ENCODE measurements at places on chromosomes 1 and 21.

DNA sequence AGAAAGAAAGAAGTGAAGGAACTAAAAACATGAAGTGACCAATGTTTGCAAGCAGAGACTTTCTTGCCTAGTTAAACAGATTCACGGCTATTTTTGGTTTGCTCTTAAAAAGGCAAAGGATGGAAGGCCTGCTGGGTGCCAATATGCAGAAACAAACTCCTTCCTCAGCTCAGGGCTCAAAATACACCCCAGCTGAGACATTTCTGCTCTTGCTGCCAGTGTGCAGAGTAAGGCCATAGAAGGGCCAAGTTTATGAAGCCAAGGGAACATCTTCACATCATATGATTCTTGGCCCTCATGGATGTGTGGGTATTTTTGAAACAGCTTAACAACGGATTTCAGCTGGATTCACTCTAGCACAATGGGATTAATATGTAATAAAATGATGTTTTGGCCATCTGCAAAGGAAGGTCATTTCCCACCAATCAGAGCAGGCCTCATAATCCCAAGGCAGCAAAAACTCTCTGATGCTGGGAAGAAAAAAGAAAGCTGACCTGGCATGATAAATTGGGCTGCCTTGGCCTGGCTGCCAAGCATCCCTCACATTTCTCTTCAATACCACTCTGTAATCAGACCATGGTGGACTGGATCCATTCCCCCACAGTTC lies 70.7 kb downstream of the CAPZB start:
- no peak for DNase-seq

- DNase-seq: no peak
These were observed 195.2 kb downstream of the GABPA start for GRCh38 chr21:25929856-25930520.

- no peak for DNase-seq
These were observed 49.6 kb upstream of the IRF2BP2 start for GRCh38 chr1:234659538-234659937.

- DNase-seq: no peak
These were observed 580 bp downstream of the VWA1 start for GRCh38 chr1:1435911-1436629.

DNA sequence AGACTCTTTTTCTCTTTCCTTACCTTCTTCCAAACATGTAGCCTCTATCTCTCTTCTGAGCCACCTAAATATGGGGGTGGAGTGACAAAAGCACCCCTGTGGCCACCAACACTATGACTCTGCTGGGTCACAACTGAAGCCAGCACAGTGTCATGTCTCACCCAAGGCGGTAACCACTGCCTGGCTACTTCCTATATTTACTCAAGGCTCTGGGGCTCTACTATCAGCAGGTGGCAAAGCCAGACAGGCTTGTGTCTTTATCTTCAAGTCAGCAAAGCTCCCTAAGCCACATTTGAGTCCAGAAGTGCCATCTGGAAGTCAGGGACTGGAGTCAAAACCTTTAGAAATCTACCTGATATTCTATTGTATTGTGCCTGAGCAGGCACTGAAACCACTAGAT lies 1515.2 kb downstream of the PLA2G4A start:
- DNase-seq: no peak

GRCh38 chr1:204176049-204176448 lies 9.9 kb upstream of the REN start:
- DNase-seq: no peak

DNA sequence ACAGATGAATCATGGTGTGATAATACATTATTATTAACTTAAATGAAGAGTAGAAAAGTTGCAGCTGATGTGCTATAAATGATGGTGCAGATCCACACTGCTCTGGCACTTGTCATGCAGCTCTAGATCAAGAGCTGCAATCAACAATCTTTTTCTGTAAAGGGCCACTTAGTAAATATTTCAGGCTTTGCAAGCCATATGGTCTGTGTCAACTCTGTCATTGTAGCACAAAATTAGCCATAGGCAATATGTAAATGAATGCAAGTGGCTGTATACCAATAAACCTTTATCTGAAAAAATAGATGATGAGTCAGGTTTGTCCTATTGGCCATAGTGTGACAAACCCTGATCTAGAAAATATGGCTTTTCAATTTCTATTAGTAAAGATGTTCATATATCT lies 66.6 kb downstream of the RGS18 start:
- DNase-seq: no peak

DNA sequence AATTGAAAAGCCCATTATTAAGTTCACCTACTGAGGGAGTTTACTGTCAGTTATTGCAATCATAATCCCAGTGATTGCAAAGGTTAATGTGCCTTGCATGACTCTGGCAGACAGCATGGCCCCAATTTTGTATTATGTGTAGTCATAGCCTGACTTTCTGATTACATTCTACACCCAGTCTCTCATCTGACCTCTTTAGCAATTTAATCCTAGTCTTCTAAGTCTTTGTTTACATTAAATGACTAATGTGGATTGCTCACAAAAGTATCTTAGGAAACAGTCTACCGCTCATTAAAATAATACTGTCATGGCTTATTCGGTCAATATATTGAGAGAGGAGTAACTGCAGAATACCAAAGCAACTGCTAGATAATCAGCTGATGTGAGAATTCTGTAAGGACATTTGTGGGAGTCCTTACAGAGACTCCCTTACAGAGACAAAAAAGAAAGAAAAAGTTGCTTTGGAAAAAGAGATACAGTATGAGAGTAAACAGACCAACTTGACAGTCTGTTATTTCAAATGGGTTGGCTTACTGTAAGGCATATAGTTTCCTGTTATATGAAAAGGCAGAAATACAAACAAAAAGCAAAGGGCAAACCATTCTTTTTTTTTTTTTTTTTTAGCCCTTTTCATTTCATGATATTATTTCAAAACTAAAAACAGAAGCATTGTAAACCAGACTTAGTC lies 42.8 kb downstream of the SMG7 start:
- DNase-seq: no peak

- DNase-seq: no peak
These were observed 218.2 kb downstream of the NRIP1 start for GRCh38 chr21:14846621-14847020.

- DNase-seq: peak; percentile 77
These were observed 3.0 kb downstream of the ZC3H12A start for GRCh38 chr1:37477198-37477931.

- DNase-seq: no peak
These were observed 42.8 kb upstream of the PADI1 start for GRCh38 chr1:17161926-17162800.

DNA sequence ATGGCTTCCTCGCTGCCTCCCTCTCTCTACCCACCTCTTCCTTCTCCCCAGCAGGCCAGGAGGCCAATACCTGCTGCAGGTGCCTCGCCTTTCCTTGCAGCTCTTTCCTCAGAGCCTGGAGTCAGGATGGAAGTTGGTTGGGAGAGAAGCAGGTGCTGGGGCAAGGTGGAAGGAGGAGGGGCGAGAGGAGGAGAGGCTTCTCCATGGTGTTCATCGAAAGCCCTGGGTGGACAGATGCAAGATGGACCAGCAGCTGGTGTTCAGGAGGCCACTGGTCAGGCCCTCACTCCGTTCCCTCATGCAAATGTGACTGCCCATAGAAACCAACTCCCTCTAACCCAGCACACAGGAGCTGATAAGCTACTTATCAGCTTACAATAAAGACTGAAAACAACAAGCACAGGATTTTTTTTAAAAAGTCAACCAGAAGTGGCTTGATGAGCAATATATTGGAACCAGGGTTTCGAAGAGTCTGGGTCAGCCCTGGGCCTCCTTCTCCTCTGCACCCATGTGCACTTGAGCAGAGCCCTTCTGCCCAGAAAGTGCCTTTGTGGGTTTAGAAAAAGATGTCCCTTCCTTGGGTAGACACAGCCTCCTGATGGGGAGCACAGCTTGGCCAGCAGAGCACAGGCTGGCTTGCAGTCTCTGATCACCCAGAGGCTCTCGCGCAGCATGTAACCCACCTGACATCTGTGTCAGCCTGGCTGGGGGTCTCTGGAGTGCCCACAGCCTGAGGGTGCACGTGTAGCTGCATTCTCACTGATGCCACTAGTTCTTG lies 16.6 kb upstream of the GSTM4 start:
- no peak for DNase-seq

- no peak for DNase-seq
These were observed 2.2 kb downstream of the PALMD start for GRCh38 chr1:99648107-99648506.

GRCh38 chr1:227370533-227371254 lies 52.4 kb upstream of the CDC42BPA start:
- DNase-seq: no peak

DNA sequence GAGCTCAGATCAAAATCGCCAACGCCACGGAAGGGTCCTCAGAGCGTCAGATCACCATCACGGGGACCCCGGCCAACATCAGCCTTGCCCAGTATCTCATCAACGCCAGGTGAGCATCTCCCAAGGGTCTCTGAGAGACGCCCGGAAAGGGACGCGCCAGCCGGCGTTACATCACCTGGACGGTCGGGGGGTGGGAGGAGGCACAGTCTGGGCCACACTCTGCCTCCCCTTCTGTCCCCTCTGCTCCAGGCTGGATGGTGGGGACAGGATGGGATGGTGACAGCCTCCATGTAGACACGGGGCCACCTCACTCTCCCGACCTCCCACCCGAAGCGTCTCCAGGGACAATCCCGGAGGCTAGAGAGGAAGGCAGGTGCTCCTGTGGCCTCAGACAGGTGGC lies 41.5 kb upstream of the COL6A1 start:
- no peak for DNase-seq

DNA sequence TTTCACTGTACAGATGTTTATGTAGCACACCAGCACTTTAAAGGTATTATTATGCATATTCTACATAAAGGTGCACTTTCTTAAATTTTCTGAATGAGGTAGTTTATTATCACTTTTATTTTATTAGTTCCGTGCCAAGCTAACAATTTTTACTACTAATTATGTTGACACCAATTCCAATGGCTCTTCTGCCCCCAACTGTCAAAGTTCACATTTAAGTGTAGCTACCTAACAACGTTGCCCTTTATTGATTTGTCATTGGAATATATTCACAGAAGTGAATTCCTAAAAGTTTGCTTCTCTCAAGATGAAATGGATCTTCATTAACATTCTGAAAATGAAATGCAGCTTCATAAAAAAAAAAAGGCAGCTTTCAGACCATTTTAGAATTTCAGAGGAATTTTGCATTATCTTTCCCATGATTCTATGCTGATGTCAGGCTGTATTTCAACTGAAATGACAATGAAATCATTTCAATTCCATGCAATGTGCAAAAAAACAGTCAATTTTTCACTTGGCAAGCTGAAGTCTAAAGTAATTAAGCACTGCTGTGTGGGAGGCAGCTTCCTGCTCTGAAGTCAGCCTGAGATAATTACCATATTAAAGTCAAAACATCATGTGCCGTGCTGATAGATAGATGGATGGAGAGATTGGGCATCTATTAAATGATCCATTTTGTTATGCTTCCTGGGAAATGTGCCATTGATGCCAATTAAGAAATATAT lies 229.2 kb downstream of the TTLL7 start:
- no peak for DNase-seq

GRCh38 chr1:39214021-39214713 lies 9.7 kb downstream of the MACF1 start:
- no peak for DNase-seq

DNA sequence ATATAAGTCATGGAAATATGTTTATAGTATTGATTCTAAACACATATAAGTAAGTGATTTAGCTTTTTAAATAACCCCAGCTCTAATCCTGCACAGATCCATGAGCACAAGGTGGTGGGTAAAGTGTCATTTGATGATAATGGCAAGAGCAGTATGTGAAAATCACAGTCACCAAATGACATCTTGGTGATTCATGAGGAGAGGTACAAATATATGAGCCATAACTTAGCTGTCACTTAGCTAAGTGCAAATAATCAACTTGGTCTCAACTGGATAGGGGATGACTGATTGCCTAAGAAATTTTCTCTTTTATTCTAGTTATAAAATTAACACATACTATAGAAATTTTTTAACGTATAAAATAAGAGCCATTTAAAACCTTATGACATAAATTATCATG lies 198.1 kb downstream of the ZZZ3 start:
- DNase-seq: no peak

All from activated CD4-positive, alpha-beta T cell treated with anti-CD3 and anti-CD28 coated beads for 1 hour (primary cell).